ENCODE measurements at places on chromosomes 12 and 14.

GRCh38 chr14:94009767-94010166, 12.7 kb downstream of the CCDC197 start:
- no peak overlapping the region for H3K27ac ChIP-seq
- H3K36me3 ChIP-seq = no peaks in the 10 kb centered on the region
- no peak for DNase-seq
- H3K4me3 ChIP-seq = no peak overlapping the region

- no peak overlapping the region for H3K27ac ChIP-seq
- DNase-seq = no peak
- H3K27me3 ChIP-seq = no peaks in the 10 kb centered on the region
- no peaks in the 10 kb centered on the region for H3K36me3 ChIP-seq
- no peaks in the 10 kb centered on the region for H3K4me1 ChIP-seq
Observed at GRCh38 chr12:68200854-68201253, 24.8 kb downstream of the IL26 start.

GRCh38 chr12:52660934-52661499, 9.0 kb upstream of the KRT2 start:
- no peaks in the 10 kb centered on the region for H3K27me3 ChIP-seq
- H3K4me1 ChIP-seq = peaks cover 12% of the 10 kb centered on the region
- no peak overlapping the region for H3K4me3 ChIP-seq
- no peak for DNase-seq
- no peaks in the 10 kb centered on the region for H3K36me3 ChIP-seq

DNA sequence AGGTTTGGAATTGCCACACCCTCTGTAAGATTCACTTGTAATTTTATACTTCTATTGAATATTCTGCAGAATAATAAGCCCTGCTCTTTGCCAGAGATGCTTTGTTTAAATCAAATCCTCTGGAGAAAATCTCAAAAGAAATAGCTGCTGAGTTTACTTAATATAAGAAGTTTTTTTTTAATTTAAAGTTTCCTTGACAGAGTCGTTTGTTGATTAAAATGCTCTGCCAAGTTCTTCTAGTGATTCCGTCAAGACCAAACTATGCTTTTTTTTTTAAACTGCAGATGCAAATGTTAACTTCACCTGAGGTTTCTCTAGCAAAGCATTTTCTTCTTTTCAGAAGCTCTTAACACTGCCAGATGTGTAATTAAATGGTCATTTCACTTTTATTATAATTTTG, 13.4 kb upstream of the NAV3 start:
- no peak for DNase-seq
- no peaks in the 10 kb centered on the region for H3K4me1 ChIP-seq
- H3K36me3 ChIP-seq = no peaks in the 10 kb centered on the region
- H3K4me3 ChIP-seq = no peak overlapping the region
- no peaks in the 10 kb centered on the region for H3K27me3 ChIP-seq

DNA sequence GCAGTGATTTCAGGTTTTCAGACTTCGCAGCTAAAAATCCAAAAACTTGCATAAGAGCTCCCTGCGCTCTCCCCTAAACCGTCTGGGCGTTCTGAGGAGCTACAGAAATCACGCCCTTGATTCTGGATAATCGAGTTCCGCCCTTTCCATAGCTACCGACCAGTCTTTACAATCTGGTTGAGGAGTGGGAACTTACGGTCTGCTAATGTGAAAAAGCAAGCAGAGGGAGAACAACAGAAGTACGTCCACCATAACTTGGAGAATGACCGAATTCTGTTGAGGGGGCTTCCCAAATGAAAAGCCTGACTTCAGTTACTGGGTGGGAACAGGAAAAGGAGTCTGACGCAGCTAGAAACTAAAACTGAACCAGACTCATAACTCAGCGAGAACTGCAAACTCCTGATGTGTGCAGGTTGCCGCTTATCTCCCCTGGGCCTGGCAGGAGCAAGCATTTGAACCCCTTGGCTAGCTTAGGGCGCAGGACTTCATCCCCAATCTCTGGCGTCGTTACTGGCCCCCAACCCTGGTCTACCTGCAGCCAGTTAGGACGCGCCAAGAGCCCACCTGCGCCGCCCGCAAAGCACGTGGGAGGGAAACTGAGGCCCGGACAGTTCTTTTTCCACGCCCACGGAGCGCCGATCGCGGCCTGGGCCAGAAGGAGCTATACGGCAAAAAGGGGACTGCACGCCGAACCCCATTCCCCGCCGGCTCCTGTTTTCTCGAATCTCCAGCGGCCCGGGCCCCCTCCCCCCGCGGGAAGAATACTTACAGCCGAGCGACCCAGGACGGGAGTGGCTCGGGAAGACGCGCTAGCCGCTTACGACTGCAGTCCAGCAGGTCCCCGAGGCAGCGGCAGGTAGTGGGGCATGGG, 838 bp downstream of the LRIG3 start:
- H3K27me3 ChIP-seq = no peaks in the 10 kb centered on the region
- DNase-seq = peak; percentile 84
- H3K4me3 ChIP-seq = peak overlapping the region; percentile 88
- H3K36me3 ChIP-seq = no peaks in the 10 kb centered on the region
- H3K4me1 ChIP-seq = peaks cover 31% of the 10 kb centered on the region

DNA sequence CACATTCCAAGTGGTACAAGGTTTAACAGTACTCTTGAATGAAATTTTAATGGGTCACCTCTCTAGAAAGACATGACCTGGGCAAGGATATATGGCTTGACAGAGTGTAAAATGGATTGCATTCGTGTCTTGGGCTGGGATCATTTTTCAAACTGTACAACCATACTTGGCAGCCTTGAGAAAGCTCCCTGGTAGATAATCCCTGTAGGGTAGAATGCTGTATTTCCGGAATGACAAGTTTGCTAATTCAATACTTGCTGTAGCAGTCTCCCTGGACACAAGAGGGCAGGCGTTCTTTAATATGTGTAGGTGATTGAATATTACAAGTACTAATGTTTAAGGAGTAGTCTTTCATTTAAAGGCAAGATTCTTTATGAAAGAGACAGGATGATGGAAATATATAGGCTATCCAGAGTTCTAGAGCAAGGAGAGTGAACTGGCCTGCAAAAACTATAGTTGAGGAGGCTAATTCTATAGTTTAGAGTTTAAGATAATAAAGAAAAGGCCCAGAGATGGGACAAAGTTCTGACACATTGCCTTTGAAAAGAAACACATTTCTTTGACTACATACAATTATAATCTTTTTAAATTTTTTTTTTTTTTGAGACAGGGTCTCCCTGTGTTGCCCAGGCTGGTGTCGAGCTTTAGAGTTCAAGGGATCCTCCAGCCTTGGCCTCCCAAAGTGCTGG, 53.4 kb downstream of the PLBD1 start:
- peak; percentile 86 for DNase-seq
- H3K36me3 ChIP-seq = peaks cover 2% of the 10 kb centered on the region
- no peaks in the 10 kb centered on the region for H3K27me3 ChIP-seq
- peak overlapping the region; percentile 34 for H3K27ac ChIP-seq

GRCh38 chr12:73951956-73952703, 585.5 kb upstream of the ATXN7L3B start:
- H3K36me3 ChIP-seq = no peaks in the 10 kb centered on the region
- no peaks in the 10 kb centered on the region for H3K27me3 ChIP-seq
- no peaks in the 10 kb centered on the region for H3K4me1 ChIP-seq
- no peak overlapping the region for H3K4me3 ChIP-seq
- DNase-seq = no peak
- H3K27ac ChIP-seq = no peak overlapping the region

DNA sequence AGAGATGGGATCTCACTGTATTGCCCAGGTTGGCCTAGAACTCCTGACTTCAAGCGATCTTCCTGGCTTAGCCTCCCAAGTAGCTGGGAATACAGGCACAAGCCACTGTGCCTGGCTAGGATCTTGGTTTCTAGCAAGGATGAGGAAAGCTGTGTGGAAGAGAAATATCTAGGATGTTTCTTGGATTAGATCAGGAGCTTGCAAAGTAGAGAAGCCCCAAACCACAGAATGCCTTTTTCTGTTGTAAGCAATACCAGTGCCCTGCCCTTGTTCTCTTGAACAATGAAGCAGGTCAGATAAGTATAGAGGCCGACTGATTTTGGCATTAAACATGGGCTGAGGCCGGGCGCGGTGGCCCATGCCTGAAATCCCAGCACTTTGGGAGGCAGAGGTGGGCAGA, 44.3 kb upstream of the STRN3 start:
- peaks cover 7% of the 10 kb centered on the region for H3K36me3 ChIP-seq
- no peaks in the 10 kb centered on the region for H3K4me1 ChIP-seq
- no peak for DNase-seq
- no peaks in the 10 kb centered on the region for H3K27me3 ChIP-seq
- no peak overlapping the region for H3K27ac ChIP-seq
- no peak overlapping the region for H3K4me3 ChIP-seq

- peaks cover 12% of the 10 kb centered on the region for H3K27me3 ChIP-seq
- no peak overlapping the region for H3K4me3 ChIP-seq
- H3K27ac ChIP-seq = no peak overlapping the region
Observed at GRCh38 chr12:104942075-104942474, 16.0 kb downstream of the SLC41A2 start.

DNA sequence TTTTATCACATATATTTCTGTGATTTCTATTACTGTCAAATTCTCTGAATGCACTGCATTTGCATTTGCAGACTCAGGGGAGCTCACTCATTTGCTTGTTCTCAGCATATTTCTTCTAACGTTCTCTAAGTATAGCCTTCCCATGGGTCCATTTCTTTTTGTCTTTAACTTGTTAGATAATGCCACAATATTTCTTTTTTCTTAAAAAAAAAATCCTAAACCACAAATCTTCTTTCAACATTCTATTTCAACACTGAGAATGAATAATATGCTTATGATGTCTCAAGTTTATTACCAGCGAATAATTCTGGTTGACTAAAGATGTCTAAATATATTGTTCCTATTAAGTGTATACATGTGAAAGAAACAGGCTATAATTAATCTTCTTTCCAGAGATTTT, 200.2 kb downstream of the ANO6 start:
- no peak for DNase-seq
- H3K27ac ChIP-seq = no peak overlapping the region
- peaks cover 66% of the 10 kb centered on the region for H3K36me3 ChIP-seq
- H3K4me3 ChIP-seq = no peak overlapping the region

DNA sequence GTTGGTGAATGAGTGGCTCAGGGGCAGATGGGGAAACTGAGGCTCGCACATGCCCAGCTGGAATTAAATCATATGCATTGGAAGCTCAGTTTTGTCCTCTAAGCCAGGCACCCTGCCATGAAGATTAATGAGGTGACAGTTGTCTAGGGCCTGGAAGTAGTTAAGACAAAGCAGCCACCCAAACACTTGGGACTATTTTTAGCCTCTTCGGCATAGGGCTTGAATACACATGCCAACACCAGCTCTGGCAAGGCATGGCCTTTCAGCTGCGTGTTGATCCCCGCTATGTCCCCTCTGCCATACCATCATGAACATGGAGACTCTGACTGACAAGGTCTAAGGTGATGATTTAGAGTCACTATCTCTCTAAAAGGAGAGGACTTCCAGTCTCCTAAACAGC, 250.2 kb downstream of the KSR2 start:
- no peak for DNase-seq
- no peak overlapping the region for H3K4me3 ChIP-seq
- H3K4me1 ChIP-seq = no peaks in the 10 kb centered on the region
- H3K27me3 ChIP-seq = peaks cover 5% of the 10 kb centered on the region
- H3K27ac ChIP-seq = no peak overlapping the region

Data from large intestine (tissue), 12 donors.